ENCODE measurements at places on chromosomes 11 and 22.

- no peak for DNase-seq
Observed at GRCh38 chr11:108734956-108735559, 70.2 kb downstream of the DDX10 start.

DNA sequence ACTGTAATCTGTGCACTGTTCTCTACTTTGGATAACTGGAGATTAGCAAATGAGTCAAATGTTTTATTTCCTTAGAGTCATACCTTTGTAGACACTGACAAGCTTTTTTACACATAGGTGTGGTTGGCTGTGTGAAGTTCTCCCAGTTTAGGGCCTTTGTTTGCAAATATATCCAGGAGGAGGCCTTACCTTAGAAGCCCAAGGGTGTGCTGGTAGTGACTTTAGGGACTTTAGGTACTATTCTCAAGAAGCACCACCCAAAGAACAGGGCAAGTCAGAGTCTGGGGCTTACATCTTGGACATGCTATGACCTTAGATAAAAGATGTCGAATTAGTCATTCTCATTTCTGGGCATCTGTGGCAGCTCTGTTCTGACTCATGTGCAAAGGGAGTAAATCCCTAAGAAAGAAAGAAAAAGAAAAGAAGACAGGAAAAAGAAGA, 4.8 kb upstream of the FAR1 start:
- DNase-seq, result peak; percentile 40

- DNase-seq, result no peak
Observed at GRCh38 chr11:113177671-113178070, 136.7 kb upstream of the TTC12 start.

DNA sequence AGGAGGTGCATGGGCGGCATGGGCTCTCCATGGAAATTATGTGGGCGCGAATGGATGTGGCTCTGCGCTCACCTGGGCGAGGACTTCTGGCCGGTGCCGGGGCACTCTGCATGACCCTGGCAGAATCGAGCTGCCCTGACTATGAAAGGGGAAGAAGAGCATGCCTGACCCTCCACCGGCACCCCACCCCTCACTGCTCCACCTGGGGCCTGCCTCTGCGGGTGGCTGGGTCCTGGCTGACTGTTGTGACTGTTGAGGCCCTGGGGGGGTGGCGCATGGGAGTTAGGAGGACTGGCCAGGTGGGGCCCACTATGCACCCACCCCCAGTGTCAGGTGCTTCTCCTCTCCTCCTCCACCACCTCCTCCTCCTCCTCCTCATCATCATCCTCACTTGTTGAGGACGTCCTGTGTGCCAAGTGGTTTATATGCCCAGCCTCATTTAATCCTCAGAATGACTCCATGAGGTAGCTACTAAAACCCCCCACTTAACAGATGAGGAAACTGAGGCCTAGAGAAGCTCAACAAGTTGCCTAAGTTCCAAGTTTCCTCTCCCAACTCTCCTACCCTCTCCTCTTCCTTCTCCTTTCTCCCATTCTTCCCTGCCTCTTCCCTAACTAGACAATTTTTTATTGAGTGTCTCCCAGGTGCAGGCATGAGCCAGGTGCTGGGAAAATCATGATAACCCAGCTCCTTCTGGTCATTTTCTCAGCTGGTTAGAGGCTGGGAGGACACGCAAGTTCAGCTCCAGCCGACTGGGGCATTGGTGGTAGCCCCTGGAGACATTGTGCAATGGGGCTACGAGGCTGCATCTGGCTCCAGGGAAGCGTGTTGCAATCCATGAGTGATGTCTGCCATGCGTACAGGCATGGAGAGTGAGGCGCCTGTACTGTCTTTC, 2.3 kb downstream of the MYEOV start:
- no peak for DNase-seq

- DNase-seq, result no peak
Observed at GRCh38 chr22:42964994-42965699, 49.8 kb downstream of the PACSIN2 start.
